ENCODE measurements at places on chromosomes 11 and 22.

- no peak for DNase-seq
Measured at GRCh38 chr11:72313912-72314598, 70.1 kb upstream of the PHOX2A start.

GRCh38 chr11:44446366-44446762 lies 119.1 kb upstream of the CD82 start:
- no peak for DNase-seq

DNA sequence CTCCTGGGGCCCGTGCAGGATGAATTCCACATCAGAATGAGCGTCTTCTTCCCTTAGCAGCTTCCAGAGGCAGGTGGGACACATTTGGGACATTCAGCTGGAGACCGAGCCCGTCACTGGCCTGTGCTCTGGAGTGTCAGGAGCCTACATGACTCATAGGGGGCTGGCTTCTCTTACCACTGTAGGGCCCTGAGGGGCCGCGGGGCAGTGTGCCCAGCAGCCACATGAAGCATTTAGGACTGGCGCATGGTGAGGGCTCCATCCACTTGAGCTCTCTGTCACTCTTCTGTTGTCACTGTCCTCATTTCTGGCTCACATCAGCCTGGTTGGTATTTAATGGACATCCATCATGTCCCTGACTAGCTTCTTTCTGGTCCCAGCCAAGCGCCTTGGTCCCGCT lies 38.0 kb upstream of the TEF start:
- DNase-seq, result no peak

DNA sequence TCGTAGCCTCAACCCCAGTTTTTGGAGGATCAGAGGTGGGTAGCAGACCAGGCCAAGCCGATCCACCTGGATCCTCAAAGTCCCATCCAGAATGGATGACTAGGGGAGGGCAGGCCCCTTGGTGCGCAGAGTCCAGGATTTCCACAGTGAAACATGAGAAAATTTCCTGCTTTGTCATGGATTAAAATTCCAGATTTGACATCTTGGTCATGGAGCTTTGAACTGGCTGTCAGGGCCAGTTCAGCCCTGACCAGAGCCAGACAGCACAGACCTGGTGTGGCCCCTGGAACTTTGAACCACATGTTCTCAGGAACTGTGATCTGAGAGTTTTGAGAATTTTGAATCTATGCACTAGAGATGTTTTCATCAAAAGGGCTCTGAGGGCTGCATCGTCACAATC lies 177.5 kb downstream of the MN1 start:
- DNase-seq, result no peak

GRCh38 chr22:50600538-50600937 lies at the start of gene MAPK8IP2:
MAPK8IP2 (plus strand) TSS chr22:50600793; CDS start chr22:50600819, 26 bp downstream.
- peak; percentile 55 for DNase-seq

- DNase-seq, result no peak
Measured at GRCh38 chr11:69151836-69152235, 3.9 kb upstream of the SMIM38 start.

Data from Peyer's patch (tissue), 4 donors.